Activated CD4-positive, alpha-beta T cell treated with anti-CD3 and anti-CD28 coated beads for 1 hour (primary cell): ENCODE measurements at places on chromosomes 1 and 21.

- no peak for DNase-seq
These were observed 7.0 kb upstream of the SMCP start for GRCh38 chr1:152870831-152871730.

- DNase-seq: no peak
These were observed 15.8 kb downstream of the SPEN start for GRCh38 chr1:15863156-15863901.

DNA sequence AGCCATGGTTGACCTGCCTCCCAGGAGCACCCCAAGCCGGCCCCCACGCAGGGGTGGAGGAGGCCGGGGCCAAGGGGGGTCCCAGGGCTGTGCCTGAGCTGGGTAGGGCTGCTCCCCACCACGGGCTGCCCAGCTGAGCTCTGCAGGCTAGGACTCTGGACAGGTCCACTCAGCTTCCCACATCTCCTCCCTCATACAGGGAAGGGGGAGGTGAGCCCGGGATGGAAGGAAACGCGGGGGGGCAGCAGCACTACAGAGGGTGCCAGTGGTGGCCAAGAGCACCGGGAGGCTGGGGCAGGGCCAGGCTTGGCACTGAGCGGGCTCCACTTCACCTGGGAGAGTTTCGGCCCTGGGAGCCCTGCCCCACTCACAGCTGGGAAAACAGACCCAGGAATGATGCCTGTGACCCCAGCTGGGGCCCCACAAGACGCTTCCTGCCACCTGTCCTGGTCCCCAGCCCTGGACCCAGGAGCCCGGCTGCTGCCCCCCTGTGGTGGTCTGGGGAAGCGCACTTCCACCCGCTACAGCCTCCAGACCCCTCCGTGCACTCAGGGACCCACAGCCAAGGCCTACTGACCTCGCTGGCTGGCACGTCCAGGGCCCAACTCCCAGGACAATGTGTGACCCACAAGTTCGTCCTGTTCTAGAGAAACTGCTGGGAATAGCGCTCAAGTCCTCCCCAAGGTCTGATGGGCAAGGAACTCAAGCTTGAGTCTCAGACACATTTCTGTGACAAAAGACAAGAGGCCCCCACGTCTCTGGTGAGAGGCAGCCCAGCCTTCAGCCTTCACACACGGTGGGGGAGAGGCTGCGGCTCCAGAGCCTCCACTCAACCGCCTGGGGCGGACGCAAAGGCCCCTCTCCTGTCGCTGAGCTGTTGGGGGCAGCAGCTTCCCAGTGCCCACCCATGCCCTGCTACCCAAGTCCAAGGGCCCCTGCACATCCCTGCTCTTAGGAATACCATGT is 3.0 kb downstream of the AURKAIP1 start:
- peak; percentile 67 for DNase-seq

GRCh38 chr1:21553116-21553926 is 44.1 kb downstream of the ALPL start:
- DNase-seq: no peak

DNA sequence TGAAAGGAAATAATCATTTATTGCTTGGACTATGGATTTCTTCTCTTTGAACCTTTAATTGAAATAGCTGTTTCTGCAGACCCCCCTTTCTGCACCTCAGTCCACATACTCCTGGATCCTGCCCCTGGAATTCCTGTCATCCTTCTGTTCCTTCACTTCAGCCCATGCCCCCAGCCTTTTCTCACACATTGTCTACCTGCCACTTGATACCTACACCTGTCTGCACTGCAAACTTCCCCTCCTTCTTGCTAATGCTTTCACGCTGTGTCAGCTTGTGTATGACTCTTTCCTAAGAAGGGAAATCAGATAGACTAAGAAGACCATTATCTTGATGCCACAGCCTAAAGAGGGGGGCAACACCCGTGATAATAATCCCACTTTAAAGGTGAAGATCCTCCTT is 80.3 kb upstream of the EXO1 start:
- DNase-seq: no peak

- DNase-seq: no peak
These were observed 52.7 kb upstream of the IVNS1ABP start for GRCh38 chr1:185369786-185370185.

GRCh38 chr1:214830941-214831340 is 227.9 kb downstream of the CENPF start:
- no peak for DNase-seq

DNA sequence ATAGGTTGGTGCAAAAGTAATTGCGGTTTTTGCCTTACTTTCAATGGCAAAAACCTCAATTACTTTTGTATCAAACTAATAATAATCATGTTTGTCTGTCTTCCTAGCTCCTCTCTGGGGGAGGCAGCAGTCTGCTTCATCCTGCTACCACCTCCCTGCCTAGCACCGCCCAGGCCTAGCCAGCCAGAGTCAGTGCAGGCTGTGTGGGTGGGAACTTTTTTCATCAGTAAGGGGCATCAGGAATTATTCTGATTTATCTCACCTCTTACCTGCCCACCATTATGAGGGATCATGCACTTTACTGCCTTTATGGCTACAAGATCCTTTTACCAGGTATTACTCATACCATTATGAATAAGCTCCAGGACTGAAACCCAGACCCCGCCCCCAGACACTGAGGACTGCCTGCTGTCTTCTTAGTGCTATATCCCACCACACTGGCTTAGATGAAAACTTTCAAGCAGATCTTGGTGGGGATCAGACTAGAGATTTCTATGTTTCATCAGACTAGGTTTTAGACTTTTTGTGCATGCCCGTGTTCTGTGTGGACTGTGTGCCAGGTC is 116.4 kb downstream of the PBX1 start:
- DNase-seq: no peak

- no peak for DNase-seq
These were observed 497.3 kb downstream of the NEGR1 start for GRCh38 chr1:71785000-71785399.
